ENCODE measurements at places on chromosomes 6 and 20.

DNA sequence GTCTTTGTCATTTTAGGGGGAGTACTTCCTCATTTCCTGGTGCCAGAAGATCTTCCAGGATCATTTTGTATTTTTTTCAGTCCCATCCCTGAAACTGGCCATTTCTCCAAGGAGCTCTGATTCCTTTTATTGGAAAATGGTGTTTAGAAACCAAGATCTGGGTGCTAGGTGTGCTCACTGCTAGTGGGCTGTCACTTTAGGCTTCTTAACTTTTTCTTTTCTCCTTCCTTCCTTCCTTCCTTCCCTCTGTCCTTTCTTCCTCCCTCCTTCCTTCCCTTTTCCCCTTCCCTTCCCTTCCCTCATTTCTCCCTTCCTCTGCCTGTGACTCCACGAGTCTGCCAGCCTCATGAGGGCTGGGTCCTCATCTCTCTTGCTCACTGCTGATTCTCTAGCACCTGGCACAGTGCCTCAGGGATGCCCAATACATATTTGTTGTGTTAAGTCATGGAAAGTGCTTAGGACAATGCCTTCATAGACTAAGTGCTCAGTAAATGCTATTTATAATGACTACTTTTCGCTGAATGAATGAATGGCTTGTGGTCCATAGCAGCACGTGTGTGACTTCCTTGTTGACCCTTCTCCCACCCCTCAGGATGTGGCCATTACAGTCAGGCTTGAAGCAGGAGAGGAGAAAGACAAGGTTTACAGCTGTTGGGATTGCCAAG, 36.9 kb downstream of the APCDD1L start:
- DNase-seq, result no peak

DNA sequence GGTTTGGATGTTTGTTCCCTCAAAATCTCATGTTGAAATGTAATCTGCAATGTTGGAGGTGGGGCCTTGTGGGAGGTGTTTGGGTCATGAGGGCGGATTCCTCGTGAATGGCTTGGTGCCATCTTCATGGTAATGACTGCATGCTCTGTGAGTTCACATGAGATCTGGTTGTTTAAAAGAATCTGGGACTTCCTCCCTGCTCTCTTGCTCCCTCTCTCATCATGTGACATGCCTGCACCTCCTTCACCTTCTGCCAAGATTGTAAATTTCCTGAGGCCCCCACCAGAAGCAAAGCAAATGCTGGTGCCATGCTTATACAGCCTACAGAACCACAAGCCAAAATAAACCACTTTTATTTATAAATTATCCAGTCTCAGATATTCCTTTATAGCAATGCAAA, 250.3 kb upstream of the PLN start:
- no peak for DNase-seq

- DNase-seq, result no peak
Observed at GRCh38 chr6:108766886-108767285, 81.3 kb upstream of the ARMC2 start.

DNA sequence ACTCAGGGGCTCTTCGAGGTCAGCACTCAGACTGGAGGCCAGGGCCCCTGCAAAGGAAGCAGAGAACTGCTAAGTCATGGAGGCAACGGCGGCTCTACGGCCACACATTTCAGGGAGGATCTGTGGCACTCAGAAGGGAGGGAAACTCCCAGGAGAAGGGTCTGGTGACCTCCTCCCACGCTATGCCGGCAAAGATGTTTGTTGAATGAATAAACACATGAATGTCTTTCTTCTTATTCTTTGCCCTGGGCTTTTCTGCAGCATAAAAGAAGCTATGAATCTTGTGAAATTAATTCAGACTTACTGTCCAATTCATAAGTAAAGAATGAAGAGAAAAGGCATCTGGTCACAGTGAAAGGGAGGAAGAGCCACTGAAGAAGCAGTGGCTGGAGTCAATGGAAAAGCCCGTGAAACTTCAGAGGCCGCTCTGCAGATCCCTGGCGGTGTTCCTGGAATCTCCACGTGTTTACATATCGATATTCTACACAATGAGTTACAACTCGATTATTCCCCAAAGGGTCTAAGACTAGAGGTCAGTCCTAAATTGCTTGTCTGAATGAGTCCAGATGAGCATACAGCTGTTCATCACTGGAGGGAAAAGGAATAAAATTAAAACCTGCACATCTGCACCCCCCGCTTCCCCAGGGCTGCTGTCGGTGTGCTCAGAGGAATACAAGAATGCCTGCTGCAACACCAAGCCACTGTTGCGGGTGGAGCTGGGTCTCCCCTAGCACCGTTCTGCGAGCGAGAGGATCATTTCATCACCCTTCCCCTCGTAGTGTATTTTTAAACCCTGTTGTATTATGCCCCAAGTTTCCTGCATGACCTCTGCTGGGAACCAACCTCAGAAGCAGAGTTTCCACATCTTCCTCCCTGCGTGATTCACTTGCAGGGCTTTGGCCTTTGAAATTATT, 25.6 kb downstream of the INSM1 start:
- DNase-seq, result no peak

GRCh38 chr6:130969791-130970491, 93.1 kb downstream of the EPB41L2 start:
- no peak for DNase-seq

- no peak for DNase-seq
Observed at GRCh38 chr6:13455552-13455966, 31.8 kb downstream of the GFOD1 start.

DNA sequence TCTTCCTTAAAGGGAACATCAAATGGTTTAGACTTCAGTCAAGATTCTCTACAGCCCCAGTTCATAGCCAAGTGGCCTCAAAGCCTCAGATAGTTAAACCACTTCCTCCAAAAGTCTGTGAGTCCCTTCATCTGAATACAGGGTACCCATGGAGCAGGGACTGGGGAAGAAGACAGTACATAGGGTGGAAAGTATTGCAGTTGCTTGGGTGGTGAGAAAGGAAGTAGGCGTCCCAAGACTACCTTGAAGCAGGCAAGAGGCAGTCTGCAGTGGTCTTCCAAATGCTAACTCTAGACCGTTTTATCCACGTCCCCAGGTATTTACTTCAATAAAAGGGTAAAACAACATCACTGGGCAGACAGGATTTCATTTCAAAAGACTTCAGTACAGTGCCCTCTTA, 2.0 kb downstream of the FYN start:
- peak; percentile 49 for DNase-seq

- DNase-seq, result peak; percentile 5
Observed at GRCh38 chr20:16708602-16709001, 21.2 kb upstream of the SNRPB2 start.

DNA sequence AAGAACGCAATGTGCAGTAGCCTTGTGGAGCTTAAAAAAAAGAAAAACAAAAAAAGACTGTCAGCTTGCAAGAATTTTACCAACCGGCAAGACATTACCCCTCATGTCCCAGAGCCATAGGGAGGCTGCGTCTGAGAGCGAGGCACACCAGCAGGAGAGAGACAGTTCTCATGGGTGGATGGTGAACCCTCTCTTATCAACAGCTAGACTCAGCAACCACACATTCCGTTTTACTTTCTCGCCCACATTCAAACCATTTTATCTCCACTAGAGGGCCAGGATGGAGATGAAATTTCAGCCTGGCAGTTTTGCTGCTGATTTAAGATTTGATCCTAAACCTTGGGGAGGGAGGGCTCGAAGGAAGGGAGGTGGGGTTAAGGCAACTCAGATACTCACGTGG, 247.0 kb downstream of the ATXN1 start:
- peak; percentile 43 for DNase-seq

- no peak for DNase-seq
Observed at GRCh38 chr20:17825252-17825959, 125.6 kb downstream of the BANF2 start.

DNA sequence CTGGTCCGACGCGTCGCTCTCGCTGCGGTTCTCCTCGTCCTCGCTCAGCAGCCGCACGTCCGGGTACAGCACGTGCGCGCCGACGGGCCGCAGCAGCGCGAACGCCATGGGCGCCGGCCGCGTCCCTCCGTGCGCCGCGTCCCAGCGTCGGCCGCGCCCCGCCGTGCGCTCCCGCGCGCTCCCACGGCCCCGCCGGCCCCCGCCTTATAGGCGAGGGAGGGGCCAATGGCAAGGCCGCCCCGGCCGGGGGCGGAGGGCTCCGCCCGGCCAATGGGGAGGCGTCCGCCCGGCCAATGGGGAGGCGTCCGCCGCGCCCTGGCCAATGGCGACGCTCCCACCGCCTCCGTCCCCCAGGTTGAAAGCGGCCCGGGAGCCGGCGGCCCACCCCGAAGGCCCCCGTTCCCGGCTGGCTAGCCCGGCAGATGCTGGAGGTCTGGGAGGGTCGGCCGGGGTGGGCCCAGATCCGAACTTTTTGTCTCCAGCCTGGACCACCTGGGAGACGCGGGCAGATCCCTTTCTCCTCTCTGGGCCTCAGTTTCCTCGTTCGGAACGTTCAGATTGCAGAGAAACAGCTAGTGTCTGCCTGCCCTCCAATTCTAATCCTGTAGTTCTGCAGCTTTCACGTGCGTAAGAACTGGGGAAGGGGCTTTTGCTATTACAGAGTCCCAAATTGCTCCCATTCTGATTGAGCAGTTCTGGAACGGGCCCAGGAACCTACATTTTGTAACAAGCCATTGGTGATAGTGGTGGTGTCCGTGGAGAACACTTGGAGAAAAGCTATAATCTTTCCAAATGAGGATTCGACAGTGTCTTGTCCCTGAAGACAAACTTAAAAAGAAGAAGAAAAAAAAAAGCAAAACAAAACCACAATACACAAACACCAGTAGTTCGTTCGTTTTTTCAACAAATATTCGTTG, at the start of gene TCF15:
TCF15 (minus strand) TSS at position 180 of the 917 bp plus-strand sequence; CDS start at position 108, 72 bp downstream.
- DNase-seq, result no peak

DNA sequence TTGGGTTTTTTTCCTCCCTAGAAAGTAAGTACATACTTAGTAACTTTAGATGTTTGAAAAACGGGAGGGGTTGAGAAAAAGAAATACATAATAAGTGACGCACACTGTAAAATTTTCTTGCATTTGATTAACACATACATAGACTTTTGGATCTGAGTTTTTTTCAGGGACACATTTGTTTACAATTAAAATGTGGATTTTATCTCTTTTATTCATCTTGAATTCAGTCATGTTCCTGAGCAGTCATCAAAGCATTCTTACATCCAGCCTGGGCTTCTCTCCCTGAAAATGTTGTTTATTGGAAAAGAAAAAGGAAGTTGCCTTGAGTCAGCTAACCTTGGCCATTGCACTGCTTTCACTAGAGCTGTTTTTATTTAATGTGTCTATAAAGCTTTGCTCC, 8.7 kb upstream of the RPP40 start:
- no peak for DNase-seq

- DNase-seq, result no peak
Observed at GRCh38 chr6:27062755-27063154, 184.7 kb upstream of the PRSS16 start.

GRCh38 chr6:120774275-120774674, 560.0 kb downstream of the TBC1D32 start:
- DNase-seq, result no peak

- no peak for DNase-seq
Observed at GRCh38 chr6:49648036-49648435, 11.4 kb upstream of the RHAG start.

- no peak for DNase-seq
Observed at GRCh38 chr6:11350294-11350693, 117.8 kb upstream of the NEDD9 start.

DNA sequence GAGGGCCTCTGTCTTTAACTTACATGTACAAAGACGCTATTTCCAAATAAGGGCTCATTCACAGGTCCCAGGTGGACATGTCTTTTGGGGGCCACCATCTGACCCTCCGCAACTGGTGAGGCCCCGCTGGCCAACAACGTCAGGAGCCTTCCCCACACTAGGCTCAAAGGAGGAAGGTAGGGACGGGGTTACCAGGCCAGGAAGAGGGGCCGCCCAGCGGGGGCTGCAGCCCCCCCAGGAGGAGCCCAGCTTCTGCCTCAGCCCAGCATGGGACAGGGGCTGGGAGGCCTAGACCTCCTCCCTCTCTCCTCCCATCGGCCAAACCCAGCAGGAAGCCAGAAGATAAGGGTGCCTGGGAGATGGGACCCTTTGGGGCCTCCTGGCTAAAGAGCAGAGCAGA, 142.7 kb downstream of the TAF4 start:
- DNase-seq, result no peak

DNA sequence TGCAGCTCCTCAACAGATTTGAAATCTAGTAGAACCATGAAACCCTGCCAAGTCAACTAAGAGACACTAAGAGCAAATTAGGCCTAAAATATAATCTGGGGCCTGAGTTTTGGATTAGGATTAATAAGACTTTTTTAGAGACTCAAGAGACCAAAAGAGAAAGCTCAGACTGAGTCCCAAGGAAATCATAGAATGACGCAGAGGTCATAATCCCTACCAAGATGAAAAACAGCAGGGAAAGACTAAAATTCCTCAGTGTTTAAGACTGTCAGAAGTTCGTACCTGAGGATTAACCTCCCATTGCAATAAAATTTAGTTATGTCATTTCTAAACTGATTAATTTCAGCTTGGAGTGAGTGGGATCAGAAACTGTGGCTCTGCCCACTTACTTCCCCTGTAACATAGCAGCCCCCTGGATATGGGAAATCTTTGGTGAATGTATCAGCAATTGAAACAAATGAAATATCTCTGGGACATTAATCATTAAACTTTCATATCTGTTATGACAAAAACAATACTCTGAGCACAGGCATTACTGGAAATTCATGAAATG, 200.3 kb downstream of the EDN1 start:
- DNase-seq, result no peak

DNA sequence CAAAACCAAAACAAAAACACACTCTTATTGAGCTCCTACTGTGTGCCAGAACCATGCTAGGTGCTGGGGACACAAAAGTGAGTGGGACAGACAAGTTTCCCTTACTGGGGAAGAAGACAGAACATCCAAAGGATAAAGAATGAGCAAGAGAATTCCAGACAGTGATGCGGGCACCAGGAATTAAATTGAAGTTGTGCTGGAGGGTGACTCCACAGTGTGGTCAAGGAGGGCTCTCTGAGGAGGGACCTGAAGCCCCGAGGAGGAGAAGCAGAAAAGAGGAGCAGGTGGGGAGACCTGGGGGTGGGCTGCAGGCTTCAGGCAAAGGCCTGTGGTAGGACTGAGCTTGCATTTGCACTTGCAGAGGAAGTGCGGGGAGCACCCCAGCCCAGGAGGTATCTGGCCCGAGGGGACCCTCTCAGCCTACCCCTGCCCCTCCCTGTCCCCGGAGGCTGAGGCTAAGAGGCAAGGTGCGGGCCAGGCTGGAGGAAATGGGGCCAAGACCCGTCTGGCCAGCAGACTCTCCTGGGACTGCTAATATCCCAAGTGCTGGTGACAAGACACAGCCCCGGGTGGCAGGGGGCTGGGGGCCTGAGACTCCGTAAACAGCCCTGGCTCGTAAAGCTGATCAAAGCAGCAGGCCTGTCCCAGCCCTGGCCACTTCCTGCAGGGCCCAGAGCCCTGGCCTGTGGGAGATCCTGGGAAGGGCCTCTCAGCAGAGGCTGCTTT, 57.1 kb downstream of the SNAI1 start:
- no peak for DNase-seq
